Activated T-helper 1 cell treated with anti-CD3 and anti-CD28 coated beads, Interleukin-2, amount 50 U/mL, for 16 hours (primary cell): ENCODE measurements at places on chromosomes 5 and 9.
A peak's percentile ranks its signal among the peaks of the same experiment; 100 is the strongest.

DNA sequence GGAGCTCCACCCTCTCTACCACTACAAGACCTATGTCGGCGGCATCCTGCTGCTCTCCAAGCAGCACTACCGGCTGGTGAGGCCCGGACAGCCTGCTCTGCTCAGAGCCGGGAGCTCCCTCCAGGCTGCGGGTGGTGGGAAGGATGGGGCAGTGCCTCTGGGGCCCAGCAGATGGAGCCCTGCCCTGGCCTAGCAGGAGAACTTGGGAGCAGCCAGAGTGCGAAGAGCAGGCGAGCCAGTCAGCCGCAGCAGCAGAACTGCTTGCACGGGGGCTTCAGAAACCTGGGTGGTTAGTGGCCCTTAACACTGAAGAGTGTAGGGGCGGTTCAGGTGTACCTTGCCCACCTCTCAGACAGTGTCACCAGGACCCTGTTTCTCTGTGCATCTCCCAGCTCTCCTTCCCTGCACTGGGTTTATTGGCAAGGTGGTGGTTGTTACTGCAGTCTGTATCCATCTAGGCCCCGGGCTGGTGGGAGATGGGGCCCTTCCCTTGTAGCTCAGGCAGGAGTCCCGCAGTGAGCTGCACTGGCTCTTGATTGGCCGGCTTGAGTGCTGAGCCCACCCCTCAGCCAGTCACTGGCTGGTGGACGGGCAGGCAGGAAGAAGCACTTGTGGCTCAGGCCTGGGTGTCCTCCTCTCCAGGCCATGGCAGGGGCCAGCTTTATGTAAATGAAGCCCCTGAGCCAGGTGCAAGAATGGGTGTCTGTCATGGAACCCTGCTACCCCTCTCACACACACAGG is 7.7 kb downstream of the B4GALT7 start:
- DNase-seq = peak; percentile 42

GRCh38 chr9:90966031-90966290 is 164.3 kb downstream of the SYK start:
- no peak for DNase-seq

DNA sequence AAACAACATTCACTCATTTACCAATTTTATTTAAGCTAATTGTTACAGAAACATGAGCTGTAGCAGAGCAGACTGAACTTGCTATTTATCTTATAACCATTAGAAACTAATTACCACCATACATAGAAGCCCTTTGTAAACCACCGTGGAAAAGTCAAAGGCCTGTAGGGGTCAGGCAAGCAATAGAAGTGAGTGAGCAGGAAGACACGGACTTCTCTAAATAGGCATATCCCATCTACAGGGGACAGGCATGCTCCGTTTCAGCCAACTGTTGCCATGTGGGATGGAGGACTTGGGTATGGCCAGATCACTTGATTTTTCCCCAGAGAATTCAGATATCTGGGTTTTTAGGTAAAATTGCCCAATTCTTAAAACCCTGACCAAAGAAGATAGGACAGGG is 44.8 kb downstream of the PRRC1 start:
- no peak for DNase-seq

GRCh38 chr5:75847561-75848021 is 130.4 kb upstream of the POC5 start:
- no peak for DNase-seq

- DNase-seq = no peak
Observed at GRCh38 chr5:21195145-21195544, 1207.1 kb upstream of the CDH18 start.

- no peak for DNase-seq
Observed at GRCh38 chr5:11251247-11251646, 490.2 kb upstream of the DAP start.

GRCh38 chr5:82834151-82834550 is 243.0 kb downstream of the TMEM167A start:
- no peak for DNase-seq

GRCh38 chr5:72021651-72022357 is 85.5 kb upstream of the MAP1B start:
- DNase-seq = no peak

GRCh38 chr5:17766031-17766430 is 131.8 kb downstream of the TAF11L14 start:
- DNase-seq = no peak

GRCh38 chr5:76746677-76747076 is 30.8 kb downstream of the F2R start:
- DNase-seq = no peak

DNA sequence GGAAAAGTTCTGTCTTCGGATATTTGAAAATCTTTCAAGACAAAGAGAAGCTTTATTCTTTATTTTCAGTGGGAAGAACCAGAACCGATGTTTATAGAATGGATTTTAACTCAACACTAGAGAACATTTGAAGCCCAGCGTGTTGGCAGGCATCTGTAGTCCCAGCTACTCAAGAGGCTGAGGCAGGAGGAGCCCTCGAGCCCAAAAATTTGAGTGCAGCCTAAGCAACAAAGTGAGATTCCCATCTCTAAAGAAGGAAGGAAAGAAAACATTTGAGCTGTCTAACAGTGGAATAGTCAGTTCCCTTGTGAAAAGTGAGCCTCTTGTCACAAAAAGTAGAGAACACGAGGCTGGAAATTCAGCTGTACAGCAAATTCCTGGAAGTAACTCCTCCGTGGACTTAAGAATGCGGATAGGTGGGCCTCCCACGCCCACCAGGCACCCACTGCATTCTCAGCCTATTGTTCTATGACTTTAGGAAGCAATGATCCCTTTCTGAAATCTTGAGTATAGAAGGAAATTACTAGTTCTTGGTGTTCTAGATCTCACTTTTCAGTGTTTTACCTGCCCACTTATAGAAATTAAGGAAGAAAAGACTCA is 2.3 kb upstream of the PTPDC1 start:
- no peak for DNase-seq
